ENCODE measurements at places on chromosomes 4 and X.

GRCh38 chr4:20543131-20543530, 157.1 kb upstream of the PACRGL start:
- no peak for DNase-seq

DNA sequence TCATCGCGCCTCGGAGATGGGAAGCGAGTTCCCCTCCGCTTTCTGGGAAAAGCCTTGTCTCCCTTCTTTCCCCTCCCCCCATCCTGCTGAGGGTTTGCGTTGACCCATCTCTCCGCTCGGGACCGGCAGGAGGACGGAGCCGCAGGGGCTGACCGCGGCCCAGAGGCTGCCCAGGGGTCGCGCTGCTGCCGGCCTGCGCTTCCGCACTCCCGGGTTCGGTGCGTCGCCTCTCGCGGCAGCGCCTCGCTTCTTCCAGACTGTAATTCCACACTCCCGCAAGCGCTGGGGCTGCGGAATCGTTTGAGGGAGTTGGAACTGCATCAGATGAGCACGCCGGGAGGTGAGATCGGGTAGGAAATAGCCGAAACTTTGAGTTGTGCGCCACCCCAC, 88.3 kb downstream of the BCOR start:
- DNase-seq, result no peak

- DNase-seq, result no peak
These were observed 1.3 kb upstream of the CISD2 start for GRCh38 chr4:102867278-102868152.

DNA sequence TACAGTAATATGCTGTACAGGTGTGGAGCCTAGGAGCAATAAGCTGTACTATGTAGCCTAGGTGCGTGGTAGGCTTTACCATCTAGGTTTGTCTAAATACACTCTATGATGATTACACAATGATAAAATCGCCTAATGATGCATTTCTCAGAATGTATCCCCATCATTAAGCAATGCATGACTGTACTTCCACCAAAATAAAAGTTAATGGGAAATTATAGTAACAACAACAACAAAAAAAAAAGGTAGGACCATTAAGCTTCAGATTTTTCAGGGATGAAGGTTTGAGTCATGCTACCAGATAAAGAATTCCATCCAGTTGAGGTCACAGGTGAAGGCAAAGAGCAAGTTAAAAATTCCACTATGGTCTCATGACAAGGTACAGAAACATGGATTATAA, 68.2 kb downstream of the MAGEA10 start:
- DNase-seq, result no peak

- no peak for DNase-seq
These were observed 738.6 kb downstream of the PCDH7 start for GRCh38 chr4:31458813-31459212.

DNA sequence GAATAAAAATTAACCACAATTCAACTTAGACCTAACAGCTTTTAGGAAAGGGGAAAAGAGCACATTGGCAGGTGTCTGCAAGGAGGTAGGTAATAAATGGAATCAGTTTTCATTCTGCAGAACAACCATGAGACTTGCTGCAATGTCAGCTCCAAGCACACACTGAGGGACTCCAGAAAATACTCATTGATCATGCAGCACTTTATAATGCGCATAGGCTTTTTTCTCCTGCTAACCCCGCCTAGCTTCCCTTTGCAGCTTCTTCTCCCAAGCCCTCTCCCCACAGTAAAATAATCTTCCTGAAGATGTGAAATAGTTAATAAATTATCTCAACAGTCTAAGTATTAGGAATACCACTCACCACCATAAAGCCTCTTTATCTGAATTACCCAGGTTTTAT, 36.9 kb downstream of the ANKRD17 start:
- DNase-seq, result no peak

DNA sequence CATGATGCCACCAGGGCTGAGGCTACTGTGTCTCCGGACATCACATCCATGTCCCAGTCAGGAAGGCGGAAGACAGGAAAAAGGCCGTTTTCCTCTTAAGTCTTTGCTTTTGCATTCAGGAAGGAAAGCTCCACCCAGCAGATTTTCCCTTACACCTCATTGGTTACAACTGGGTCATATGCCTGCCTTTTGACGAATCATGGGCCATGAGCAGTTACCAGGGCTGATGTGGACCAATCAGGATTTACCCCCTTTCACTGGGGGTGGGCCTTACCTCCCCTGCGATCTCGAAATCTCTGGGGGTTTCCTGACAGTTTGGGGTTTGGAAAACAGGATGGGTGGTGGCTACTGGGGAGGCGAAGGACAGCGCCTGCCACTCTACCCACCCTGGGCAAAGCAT, 52.5 kb upstream of the GRPEL1 start:
- DNase-seq, result no peak

- DNase-seq, result no peak
These were observed 9.4 kb upstream of the PAK3 start for GRCh38 chrX:111086591-111087006.

- no peak for DNase-seq
These were observed 141.1 kb downstream of the MOSPD2 start for GRCh38 chrX:15014281-15014680.

- no peak for DNase-seq
These were observed 33.4 kb upstream of the FAM47B start for GRCh38 chrX:34909151-34909550.

- no peak for DNase-seq
These were observed 120.5 kb downstream of the CAMK2D start for GRCh38 chr4:113641025-113641431.

- no peak for DNase-seq
These were observed 11.3 kb upstream of the KIAA0232 start for GRCh38 chr4:6771229-6771671.

- DNase-seq, result no peak
These were observed 283.2 kb downstream of the DCHS2 start for GRCh38 chr4:154208424-154208823.

GRCh38 chrX:106247162-106247561, 79.1 kb downstream of the PWWP3B start:
- no peak for DNase-seq

DNA sequence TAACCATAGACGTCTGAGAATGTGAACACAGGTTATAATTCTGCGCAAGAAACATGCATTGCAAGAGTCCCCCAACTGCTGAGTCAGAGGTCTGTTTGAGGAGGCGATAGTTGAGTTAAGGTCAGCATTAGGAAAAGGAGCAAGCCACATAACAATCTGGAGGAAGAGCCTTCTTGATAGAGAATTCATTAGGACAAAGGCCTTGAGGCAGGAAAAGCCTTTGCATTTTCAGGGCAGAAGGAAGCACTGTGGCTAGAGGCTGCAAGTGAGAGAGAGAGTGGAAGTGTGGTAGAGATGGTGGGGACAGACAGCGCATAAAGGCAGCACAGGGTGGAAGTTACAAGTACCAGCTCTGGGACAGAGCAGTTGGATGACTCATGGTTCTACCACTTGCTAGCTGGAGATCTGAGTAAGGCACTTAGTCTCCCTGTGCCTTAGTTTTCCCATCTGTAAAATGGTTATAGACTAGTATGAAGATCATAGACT, 125.8 kb upstream of the LNX1 start:
- DNase-seq, result no peak

DNA sequence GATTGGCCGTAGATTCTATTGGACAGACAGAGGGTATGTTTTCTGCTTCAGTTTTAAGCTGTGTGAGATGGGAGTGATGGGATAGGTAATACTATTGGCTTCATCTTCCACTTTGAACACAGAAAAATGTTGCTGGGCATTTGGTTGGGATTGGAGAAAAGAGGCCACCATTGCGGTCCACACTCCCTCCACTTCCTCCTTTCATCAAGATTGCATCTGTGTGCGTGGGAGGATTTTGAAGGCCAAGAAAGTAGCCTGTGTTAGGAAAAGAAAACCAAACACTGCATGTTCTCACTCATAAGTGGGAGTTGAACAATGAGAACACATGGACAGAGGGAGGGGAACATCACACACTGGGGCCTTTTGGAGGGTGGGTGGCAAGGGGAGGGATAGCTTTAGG, 56.4 kb downstream of the EGF start:
- no peak for DNase-seq
